ENCODE measurements at places on chromosomes 7 and 10. TPM values are rescaled to one million over a fixed set of nuclear protein-coding genes. Genes with fewer than 3 reads are reported as not detected.
A peak's percentile ranks its signal among the peaks of the same experiment; 100 is the strongest.

- DNase-seq: no peak
Observed at GRCh38 chr10:48627984-48628609, 23.2 kb upstream of the ARHGAP22 start.

GRCh38 chr7:21611129-21611528 is 68.3 kb downstream of the DNAH11 start:
- no peak for DNase-seq

- DNase-seq: no peak
Observed at GRCh38 chr7:136502162-136502561, 366.3 kb upstream of the CHRM2 start.

- no peak for DNase-seq
Observed at GRCh38 chr10:35895331-35895730, 253.2 kb upstream of the FZD8 start.

GRCh38 chr7:41010967-41011366 is 691.9 kb downstream of the INHBA start:
- no peak for DNase-seq

- DNase-seq: no peak
Observed at GRCh38 chr7:98868450-98868849, 1.4 kb downstream of the TMEM130 start.

GRCh38 chr10:8054494-8055407 is at the start of gene GATA3:
TSS of gene GATA3 (plus strand) at chr10:8054688. CDS start at chr10:8055656, 968 bp downstream.
- no peak for DNase-seq

- DNase-seq: no peak
Observed at GRCh38 chr10:8206882-8207281, 152.4 kb downstream of the GATA3 start.

DNA sequence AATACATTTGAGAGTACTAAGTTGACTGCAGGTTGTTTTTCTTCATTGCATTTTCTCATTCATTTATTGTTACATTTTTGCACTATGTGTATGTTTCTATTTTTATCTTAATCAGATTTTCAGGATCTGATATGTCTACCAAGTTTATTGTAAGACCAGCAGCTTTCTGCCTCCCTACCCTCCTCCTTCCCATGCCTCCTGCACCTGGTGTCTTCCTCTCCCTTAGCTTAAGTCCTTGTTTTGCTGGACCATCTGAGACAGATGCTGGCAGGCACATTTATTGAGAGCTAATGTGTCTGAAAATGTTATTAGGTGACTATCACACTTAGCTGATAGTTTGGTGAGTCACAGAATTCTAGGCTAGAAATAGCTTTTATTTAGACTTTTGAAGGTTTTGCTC is 79.6 kb downstream of the ANLN start:
- DNase-seq: no peak

- DNase-seq: no peak
Observed at GRCh38 chr10:78751716-78752115, 317.1 kb upstream of the ZMIZ1 start.

DNA sequence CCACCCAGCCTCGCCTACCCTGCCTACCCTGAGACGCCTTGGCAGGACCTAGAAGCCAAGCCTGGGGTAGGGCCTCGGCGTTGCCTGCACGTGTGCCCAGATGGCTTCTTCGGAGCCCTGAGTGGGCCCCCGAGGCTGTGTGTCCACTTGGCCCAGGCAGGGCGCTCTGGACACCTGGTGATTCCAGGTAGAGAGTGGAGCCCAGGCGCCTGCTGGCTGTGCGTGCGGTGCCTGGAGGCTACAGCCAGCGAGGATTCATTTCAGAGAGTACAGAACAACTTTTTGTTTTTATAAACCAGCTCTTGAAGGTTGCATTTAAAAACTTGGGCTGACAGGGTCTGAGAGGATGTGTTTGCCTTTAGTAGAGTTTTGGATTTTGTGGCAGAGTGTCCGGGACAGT is 40.0 kb downstream of the NKX6-2 start:
- DNase-seq: no peak

GRCh38 chr7:17700138-17700537 is 240.2 kb downstream of the SNX13 start:
- DNase-seq: no peak

- peak; percentile 82 for DNase-seq
Observed at GRCh38 chr7:36115448-36116321, 37.4 kb upstream of the EEPD1 start.

DNA sequence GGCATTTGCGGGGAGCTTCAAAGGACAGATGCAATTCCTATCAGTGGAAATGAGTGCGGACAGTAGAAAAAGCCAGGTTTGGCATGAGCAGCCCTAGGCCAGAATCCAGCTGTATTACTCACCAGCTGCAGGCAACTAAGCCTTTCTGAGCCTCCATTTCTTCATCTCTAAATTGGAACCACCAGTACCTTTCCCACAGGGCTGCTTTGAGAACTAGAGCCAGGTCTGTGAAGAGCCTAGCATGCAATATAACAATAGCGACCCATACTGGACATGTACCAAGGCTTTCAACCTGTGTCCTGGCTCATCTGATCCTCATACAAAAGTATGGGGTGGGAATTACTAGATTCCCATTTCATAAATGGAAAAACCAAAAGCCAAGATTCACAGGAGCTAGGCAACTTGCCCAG is 101.0 kb downstream of the GSAP start:
- DNase-seq: no peak

- no peak for DNase-seq
Observed at GRCh38 chr10:80535671-80536360, 1.9 kb upstream of the SH2D4B start.

- DNase-seq: no peak
Observed at GRCh38 chr10:71133710-71134686, 78.4 kb upstream of the UNC5B start.

- DNase-seq: no peak
Observed at GRCh38 chr7:142800699-142801260, 30.0 kb downstream of the PRSS2 start.

DNA sequence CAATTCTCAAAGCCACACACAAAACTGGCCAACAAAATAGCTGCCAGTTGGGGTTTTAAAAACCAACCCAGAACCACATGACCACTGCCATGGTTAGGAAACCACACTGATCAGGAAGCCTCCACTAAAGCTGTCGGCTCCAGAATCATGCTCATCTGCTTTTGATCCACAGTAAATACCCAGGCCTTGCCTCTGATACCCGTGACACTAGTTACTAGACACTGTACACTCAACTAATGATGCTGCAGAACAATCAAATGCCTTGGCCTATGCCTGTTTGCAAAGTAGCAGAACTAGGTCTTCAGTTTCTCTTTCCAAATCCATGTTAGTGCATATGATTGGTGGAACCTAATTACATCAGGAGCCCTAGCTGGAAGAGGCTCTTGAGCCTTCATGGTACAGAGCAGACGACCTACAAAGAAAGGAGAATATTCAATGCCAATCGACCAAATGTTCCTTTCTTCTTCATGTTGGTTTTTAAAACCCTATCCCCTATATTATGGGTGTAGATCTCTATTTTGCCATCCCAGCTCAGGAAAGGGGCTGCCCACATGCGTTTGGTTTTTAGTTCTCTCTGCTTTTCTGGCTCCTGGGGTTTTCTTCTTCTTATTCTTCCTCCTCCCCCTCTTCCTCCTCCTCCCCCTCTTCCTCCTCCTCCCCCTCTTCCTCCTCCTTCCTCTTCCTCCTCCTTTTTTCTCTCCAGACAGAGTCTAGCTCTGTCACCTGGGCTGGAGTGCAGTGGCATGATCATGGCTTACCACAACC is 76.6 kb downstream of the CNNM2 start:
- no peak for DNase-seq

DNA sequence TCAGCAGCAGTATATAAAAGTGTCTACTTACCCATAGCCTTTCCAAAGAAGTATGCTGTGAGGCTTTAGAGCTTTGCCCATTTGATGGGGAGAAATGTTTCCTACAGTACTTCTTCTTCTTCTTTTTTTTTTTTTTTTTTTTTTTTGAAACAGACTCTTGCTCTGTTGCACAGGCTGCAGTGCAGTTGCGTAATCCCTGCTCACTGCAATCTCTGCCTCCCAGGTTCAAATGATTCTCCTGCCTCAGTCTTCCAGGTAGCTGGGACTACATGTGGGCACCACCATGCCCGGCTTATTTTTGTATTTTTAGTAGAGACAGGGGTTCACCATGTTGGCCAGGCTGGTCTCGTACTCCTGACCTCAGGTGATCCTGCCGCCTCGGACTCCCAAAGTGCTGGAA is 101.7 kb upstream of the TMEM26 start:
- DNase-seq: no peak

DNA sequence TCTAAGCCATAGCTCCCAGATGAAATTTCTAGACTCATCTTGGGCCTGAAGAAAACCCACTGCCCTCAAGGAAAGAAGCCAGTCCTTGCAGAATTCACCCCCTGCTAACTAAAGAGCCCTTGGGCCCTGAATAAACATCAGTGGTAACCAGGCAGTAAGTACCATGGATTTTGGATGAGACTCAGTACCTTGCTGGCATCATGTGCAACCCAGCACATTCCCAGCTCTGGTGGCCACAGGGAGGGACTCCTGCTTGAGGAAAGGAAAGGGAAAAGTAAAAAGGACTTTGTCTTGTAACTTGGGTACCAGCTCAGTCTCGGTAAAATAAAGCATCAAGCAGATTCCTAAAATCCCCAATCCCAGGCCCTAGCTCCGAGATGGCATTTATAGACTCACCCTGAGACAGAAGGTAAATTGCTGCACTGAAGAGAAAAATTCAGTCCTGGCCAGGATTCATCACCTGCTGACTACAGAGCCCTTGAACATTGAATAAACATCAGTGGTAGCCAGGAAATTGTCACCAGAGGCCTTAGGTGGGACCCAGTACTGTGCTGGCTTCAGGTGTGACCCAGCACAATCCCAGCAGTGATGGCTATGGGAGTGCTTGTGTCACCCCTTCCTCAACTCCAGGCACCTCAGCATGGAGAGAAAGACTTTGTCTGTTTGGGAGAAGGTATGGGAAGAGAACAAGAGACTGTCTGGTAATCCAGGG is 31.2 kb upstream of the SFTPD start:
- no peak for DNase-seq

DNA sequence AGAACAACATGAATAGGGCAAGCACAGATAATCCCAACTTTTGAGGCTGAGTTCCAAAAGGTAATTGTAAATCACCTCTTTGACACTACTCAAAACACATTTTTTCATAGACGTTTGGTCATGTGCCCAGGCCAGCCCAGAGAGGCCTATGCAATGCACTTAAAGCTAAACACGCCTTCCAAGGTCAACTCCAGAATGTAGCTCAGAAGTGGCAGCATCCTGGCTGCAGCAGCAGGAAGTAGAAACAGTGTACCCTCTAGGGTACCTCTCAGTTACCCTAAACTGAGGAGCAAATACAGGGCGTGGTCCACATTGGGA is 58.7 kb downstream of the OSBPL3 start:
- no peak for DNase-seq

GRCh38 chr10:102628451-102628911 is 15.8 kb upstream of the TRIM8 start:
- no peak for DNase-seq

GRCh38 chr10:96168546-96168945 is 38.4 kb downstream of the ZNF518A start:
- DNase-seq: no peak

GRCh38 chr10:36808625-36809362 is 316.6 kb upstream of the ANKRD30A start:
- no peak for DNase-seq

DNA sequence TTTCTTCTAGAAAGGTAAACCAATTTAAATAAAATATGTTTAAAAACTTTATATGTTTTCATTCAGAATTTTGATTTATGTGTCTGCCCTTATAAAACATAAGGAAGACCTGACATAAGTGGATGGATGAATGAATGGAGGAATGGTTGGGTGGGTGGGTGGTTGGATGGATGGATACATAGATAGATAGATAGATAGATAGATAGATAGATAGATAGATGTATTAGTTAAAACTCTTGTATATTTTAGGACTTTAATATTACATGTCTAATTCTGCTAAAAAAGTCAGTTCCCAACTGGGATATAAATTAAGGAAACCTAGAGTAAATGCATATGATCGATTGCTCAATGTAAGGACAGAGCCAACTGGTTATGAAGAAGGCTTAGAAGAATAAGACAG is 156.3 kb upstream of the WNT16 start:
- DNase-seq: no peak

GRCh38 chr7:15795393-15795792 is 108.9 kb upstream of the MEOX2 start:
- no peak for DNase-seq

- DNase-seq: no peak
Observed at GRCh38 chr10:37975401-37975991, 951 bp downstream of the ZNF25 start.

DNA sequence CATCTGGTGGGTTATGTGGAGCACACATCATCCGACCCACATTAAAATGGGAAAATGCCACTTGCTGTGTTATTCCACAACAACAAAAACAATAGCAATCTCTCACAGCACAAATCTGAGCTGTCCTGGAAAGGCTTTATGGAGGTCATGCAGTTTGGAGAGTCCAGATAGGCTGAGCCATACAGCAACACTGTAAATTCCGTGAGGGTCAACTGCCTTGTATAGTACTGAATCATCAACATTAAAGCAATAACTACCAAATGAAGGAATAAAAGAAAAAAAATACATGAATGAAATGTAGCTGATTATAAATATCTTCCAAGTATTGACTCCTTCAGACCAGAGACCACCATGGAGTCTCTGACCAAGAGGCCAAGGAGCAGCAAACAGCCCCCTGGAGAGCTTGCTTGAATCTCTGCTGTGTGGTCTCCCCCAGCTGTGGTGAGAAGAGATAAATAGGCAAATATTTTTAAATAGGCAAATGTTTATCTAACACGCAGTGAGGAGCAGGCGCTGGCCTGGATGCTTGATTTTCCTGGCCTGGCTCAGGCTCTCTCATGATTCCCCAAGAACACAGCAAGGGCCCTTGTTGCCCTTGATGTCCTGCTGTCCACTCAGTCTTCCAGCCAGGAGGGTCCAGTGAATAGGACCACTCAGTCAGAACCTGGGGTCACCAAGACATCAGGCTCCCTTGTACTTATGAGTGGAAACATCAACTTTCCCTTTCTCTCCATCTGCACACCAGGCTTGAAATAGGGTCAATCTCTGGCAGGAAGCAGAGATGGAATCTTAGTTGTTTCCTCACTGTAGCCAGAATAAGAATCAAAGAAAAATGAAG is 1021.3 kb downstream of the XPNPEP1 start:
- no peak for DNase-seq

The HYAL4 gene
- not detected for total RNA-seq

The ICA1 gene
- not detected for total RNA-seq

The RARRES2 gene
- total RNA-seq: 94.6 TPM

The DCLRE1C gene
- total RNA-seq: 11.5 TPM

The GLCCI1 gene
- 1.7 TPM for total RNA-seq

The TMEM184A gene
- 9.5 TPM for total RNA-seq

The ZPBP gene
- total RNA-seq: not detected

The YWHAG gene
- 93.7 TPM for total RNA-seq

The SLC26A4 gene
- not detected for total RNA-seq

The SH2D4B gene
- total RNA-seq: not detected

The ITIH5 gene
- 3.5 TPM for total RNA-seq

The CYP3A4 gene
- total RNA-seq: 0.35 TPM

The PAPSS2 gene
- total RNA-seq: 0.17 TPM
